ENCODE measurements at places on chromosomes 5 and 9.

GRCh38 chr9:89933578-89933977, 328.8 kb downstream of the GADD45G start:
- DNase-seq: no peak

- no peak for DNase-seq
Observed at GRCh38 chr9:112439171-112439570, 47.5 kb upstream of the KIAA1958 start.

DNA sequence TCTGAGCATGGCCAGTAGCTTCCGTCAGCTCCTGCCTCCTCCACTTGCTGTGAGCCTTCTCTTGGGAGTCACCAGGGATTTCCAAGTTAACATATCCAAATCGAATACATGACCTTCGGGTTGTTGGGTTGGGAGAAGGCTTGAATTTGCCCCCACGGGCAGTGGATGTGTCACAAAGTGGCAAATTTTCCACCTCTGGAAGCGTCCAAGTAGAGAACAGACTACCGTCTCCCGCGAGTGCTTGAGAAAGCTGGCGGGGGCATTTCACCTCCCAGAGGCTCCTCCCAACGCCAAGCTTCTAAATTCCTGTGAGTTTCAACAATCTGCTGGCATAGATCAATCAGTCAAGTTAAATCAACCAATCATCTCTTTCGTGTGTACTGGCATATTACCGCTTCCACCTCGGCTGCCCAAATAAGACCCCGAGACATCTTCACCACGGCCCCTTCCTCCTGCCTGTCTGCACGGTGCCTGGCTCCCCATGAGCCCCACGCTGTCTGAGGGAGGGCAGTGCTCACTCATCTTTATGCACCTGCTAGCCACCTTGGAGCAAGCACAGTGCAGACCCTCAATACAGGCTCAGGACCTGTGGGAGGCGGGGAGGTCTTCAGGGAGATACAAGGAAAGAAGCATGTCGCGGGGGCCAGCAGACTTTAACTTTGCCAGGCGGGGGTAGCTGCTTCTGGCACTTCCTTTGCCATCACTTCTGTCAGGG, 79.1 kb downstream of the MRPL36 start:
- no peak for DNase-seq

GRCh38 chr5:96432216-96433065, 607 bp downstream of the PCSK1 start:
- no peak for DNase-seq

DNA sequence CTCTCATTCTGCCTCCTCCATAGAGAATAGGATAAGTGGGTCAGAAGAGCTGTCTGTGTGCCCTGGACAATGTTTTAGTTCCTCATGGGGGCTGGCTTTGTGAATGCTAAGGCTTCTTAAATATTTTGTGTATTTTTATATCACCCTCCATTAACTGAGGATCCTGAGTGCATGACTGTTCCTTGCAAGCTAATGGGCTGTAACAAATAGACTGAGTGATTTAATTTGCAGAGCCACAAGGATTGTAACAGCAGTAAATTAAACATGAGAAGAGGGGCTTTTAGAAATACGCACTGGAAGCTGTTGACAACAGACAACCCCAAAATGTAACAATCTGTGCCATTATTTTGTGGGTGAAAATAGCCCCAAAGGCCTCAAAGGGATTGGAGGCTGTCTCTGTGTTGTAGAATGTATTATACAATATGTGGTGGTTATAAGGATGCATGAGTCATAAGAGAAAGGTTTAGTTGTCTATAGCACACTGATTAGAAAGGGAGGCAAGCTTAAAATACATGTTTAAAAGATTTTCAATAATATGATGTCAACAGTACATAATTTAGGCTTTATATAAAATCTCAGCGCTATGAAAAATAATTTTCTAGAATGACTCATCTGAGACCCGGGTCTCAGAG, 152.7 kb upstream of the ACTBL2 start:
- no peak for DNase-seq

GRCh38 chr9:134101623-134102149, 33.9 kb upstream of the BRD3 start:
- no peak for DNase-seq

DNA sequence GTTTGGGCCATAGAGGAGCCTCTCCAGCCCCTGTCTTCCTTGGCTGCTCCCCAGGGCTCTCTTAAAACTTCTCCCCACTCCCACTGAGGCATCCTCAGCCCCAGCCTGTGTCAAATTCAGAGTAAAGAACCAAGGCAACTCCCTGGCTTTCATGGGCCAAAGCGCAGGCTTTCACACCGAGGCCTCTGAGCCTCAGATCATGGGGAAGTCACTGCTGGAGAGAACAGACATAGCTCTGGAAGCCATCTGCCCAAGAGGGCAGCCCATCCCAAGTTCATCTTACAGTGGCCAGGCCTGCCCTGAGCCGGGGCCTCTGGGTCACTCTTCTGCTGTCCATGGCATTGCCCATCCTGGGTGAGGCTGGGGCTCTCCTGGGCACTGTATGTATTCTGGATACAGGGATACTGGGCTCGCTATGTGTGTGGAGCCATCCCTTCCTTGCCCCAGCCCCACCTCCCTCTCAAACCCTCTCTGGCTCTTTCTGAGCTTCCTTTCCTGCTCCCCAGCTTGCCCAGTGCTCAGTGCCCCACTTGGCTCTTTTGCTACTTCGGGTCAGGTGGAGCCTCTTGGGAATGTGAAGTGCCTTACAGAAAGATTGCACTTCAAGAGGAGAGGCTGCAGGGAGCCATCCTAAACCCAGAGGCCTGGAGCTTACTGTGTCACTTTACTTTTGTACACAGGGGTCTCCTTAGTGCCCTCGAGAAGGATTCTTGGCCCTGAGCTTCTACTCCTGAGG, 33.0 kb downstream of the TGFBI start:
- no peak for DNase-seq

DNA sequence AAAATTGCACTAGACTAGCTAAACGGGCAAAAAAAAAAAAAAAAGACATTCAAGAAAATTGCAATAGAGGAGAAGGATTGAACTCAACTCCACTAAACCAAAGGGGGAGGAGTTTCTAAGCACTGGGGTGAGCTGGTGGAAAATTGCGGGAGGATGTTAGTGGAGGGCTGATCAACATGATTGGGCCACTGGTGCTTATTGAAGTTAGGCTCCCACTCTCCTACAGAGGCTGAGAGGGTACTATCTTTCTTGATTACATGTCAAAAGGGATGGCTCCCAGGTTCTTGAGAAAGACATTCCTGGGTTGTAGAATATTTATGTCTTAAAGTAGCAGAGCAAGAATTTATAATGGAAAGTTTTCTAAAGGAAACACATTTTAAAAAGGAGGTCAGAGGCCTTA, 38.0 kb downstream of the CAMK4 start:
- no peak for DNase-seq

DNA sequence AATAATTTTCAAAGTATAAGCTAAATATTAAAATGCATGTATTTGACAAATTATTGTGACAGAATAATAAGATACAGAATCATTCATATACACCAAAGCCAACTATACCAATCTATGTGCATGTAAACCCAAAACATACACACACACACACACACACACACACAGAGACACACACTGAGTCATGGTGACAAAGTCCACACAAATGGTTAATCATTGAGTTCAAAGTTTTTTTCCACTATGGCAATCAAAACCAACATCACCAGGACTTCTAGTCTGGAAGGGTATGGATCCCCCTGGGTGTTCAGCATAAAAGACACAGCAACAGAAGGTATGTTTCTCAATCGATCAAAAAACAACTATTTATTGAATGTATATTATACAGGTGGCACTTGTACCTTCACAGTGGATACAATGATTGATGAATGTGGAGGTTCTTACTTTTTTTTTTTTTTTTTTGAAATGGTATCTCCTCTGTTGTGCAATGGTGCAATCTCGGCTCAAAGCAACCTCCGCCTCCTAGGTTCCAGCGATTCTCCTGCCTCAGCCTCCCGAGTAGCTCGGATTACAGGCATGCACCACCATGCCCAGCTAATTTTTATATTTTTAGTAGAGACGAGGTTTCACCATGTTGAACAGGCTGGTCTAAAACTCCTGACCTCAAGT, 137.0 kb downstream of the PDE4D start:
- no peak for DNase-seq

DNA sequence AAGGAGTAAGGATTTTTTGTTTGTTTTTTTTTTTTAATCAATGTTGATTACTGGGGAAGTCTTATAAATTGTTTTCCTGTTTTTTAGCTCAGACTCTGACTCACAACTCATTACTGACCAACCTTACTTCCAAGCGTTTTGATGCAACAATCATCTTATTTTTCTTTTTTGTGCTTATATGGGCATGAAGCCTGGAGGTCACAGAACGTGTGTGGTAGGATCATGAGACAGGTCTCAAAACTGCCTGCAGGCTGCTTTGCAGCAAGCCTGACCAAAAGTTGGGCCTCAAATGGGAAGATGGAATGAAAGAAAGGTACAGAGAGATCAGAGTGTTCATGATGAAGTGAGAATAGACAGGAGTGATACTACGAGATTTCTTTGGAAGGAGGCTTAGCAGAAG, 38.5 kb downstream of the SNCAIP start:
- DNase-seq: no peak

DNA sequence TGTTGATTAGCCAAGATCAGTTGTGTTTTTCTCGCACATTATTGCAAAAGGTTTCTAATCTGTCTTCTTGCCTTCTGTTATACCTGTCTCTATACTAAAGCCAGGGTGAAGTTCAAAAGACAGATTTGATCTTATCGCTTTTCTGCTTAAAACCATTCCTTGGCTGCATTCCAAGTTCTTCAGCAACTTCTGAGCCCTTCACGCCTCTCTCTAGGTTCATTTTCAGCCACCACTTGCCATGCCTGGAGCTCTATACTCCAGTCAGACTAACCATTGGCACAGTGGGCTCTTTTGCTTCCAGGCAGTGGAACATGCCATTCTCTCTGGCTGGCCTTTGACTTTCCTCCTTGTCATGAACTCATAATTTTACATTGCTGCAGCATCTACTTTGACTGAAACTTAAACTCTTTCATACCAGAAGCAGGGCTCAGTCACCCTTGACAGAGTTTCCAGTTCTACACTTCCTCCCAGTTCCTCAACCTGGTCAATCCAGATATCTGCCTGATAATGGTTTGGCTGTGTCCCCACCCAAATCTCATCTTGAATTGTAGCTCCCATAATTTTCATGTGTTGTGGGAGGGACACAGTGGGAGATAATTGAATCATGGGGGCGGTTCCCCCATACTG, 114.4 kb downstream of the SLC12A2 start:
- no peak for DNase-seq

- no peak for DNase-seq
Observed at GRCh38 chr5:125190232-125191087, 444.0 kb upstream of the ZNF608 start.

DNA sequence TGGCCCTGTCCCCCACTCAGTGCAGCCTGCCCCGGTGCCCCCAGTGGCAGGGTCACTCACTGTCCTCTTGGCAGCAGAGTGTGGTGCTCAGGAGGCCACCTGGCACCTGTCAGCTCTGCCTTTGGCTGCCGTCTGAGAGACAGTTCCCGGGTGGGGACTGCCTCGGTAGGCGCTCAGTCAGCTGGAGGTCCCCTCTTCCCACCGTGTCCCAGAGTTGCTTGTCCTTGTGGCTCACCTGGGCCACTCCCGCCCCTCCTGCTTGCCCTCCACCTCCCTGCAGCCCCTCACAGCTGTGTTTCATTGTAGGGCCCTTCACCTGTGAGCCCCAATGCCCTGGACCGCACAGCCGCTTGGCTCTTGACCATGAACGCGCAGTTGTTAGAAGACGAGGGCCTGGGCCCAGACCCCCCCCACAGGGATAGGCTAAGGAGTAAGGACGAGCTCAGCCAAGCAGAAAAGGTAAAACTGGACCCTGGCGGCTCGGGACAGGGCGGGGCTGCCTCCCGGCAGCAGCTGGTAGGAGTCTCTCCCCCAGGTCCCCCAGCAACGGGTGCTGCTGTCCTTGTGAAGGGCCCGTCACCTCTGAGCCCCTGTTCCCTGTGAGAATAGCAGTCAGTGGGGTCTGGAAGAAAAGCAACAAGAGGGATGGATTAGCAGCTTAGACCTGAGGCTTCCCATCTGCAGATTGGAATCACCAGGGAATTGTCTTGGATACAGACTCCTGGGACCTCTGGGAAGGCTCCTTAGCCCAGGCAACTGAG, 122.7 kb downstream of the DAB2IP start:
- no peak for DNase-seq

DNA sequence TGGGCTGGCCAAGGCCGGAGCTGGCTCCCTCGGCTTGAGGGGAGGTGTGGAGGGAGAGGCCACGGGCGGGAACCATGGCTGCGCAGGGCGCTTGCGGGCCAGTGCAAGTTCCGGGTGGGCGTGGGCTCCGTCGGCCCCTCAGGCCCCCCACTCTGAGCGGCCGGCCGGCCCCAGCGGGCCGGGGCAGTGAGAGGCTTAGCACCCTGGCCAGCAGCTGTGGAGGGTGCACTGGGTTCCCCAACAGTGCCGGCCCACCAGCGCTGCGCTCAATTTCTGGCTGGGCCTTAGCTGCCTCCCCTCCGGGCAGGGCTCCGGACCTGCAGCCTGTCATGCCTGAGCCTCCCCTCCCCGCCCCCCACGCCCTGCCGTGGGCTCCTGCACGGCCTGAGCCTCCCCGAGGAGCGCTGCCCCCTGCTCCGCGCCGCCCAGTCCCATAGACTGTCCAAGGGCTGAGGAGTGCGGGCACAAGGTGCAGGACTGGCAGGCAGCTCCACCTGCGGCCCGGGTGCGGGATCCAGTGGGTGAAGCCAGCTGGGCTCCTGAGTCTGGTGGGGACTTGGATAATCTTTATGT, 184.2 kb downstream of the ATPSCKMT start:
- no peak for DNase-seq

GRCh38 chr5:133985540-133986180, 17.2 kb upstream of the C5orf15 start:
- DNase-seq: no peak

GRCh38 chr9:4009006-4009511, 290.8 kb downstream of the GLIS3 start:
- no peak for DNase-seq

GRCh38 chr9:18935541-18935940, 97.5 kb downstream of the SAXO1 start:
- no peak for DNase-seq

DNA sequence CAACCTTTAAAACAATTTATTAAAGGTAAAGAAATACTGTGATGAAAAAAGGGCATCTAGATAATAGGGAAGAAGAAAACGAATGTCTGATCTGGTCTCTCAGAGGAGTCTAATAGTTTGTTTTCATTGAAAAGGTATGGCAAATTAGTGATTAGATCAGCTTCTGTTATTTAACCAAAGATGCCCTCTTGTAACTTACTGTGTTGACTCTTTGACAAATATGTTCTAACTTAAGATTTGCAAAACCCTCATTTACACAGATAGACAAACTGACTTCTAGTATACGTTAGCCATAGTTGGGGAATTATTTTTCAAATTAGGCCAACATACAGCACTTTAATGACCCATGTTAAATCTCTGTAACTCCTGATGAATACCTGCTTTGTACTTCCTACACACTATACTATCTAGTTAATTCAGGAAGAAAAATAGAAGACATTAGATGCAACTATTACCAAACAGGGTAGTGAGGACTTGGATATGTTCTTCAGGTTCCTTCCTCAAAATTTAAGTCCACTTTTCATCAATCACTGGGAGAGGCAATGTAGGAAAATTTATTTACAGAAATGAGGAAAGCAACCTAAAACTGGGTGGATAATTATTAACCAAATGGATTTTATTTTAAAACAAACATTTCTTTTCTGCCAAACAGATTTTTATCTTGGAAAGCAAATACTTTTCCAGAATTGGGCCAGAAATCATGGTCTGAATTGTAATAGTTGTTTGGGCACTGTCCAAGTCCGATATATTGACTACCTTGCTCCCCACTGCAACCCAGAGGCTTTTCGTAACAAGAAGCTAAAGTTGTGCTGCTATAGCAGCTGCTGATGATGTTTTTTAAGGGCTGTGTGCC, 66.4 kb upstream of the PPP2R2B start:
- no peak for DNase-seq

Measured in stimulated activated CD4-positive, alpha-beta T cell treated with anti-CD3 and anti-CD28 coated beads, TNF-alpha, amount 100 ng/mL, for 24 hours (primary cell).